ENCODE measurements at places on chromosomes 3 and 15. TPM values are rescaled to one million over a fixed set of nuclear protein-coding genes. Genes with fewer than 3 reads are reported as not detected.

- no peak overlapping the region for H3K27ac ChIP-seq
- H3K36me3 ChIP-seq, result peaks cover 4% of the 10 kb centered on the region
- H3K4me1 ChIP-seq, result no peaks in the 10 kb centered on the region
- H3K4me3 ChIP-seq, result no peak overlapping the region
- H3K27me3 ChIP-seq, result no peaks in the 10 kb centered on the region
Measured at GRCh38 chr15:84775867-84776449, 27.6 kb downstream of the ZNF592 start.

DNA sequence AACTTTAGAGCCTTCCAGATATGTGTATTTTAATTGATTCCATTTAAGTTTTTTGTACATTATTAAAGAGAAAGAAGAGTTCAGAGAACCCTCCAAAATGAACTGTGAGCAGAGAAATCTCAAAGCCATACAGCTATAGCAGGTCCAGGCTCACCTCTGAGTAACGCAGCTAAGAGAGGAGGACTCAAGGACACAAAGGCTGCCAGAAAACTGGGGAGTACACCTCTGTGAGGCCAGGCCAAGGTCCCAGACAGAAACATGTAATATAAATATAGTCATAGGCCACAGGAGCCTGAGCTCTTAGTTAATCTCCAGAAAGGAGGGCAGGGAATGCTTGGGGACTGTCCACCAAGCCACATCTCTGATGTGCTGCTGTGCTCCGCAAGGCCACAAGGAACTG is 66.5 kb downstream of the TMEM39A start:
- no peaks in the 10 kb centered on the region for H3K4me1 ChIP-seq
- no peaks in the 10 kb centered on the region for H3K27me3 ChIP-seq
- no peak overlapping the region for H3K27ac ChIP-seq
- no peak for DNase-seq
- H3K4me3 ChIP-seq, result no peak overlapping the region

- H3K36me3 ChIP-seq, result no peaks in the 10 kb centered on the region
- DNase-seq, result no peak
- no peak overlapping the region for H3K27ac ChIP-seq
- H3K27me3 ChIP-seq, result no peaks in the 10 kb centered on the region
Measured at GRCh38 chr15:55241891-55242290, 45.1 kb upstream of the RSL24D1 start.

- no peaks in the 10 kb centered on the region for H3K36me3 ChIP-seq
- no peak overlapping the region for H3K4me3 ChIP-seq
- H3K27ac ChIP-seq, result no peak overlapping the region
- H3K4me1 ChIP-seq, result peaks cover 58% of the 10 kb centered on the region
- H3K27me3 ChIP-seq, result no peaks in the 10 kb centered on the region
- DNase-seq, result no peak
Measured at GRCh38 chr3:126962756-126963155, 20.2 kb upstream of the PLXNA1 start.

GRCh38 chr3:144375088-144375487 is 403.5 kb downstream of the DIPK2A start:
- H3K27me3 ChIP-seq, result no peaks in the 10 kb centered on the region
- H3K27ac ChIP-seq, result no peak overlapping the region
- H3K4me3 ChIP-seq, result no peak overlapping the region
- no peaks in the 10 kb centered on the region for H3K36me3 ChIP-seq

DNA sequence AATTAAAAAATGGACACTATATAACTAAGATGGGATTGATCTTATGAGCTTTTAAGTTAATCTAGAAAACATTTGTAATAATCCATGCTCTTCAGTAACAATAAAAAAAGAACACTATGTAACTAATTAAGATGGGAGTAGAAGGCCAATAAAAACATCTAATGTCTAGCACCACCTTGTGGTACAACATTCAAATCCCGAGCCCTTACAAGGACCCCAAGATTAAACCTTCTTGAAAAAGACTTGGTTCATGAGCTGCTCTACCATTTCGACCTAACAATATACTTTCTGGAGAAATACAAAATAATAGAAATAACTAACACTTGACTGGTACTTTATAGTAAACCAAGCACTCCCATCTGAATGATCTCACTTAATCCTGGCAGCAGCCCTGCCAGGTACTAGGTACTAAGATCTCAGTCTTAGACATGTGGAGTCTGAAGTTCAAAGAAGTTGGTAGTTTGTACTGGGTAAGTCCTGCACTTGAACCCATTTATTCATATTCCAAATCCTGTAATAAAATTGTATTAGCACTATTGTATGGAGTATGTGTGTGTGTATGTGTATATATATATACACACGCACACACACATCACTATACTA is 21.8 kb downstream of the METTL6 start:
- H3K4me3 ChIP-seq, result no peak overlapping the region
- H3K4me1 ChIP-seq, result peaks cover 8% of the 10 kb centered on the region
- peaks cover 3% of the 10 kb centered on the region for H3K36me3 ChIP-seq
- H3K27ac ChIP-seq, result no peak overlapping the region

DNA sequence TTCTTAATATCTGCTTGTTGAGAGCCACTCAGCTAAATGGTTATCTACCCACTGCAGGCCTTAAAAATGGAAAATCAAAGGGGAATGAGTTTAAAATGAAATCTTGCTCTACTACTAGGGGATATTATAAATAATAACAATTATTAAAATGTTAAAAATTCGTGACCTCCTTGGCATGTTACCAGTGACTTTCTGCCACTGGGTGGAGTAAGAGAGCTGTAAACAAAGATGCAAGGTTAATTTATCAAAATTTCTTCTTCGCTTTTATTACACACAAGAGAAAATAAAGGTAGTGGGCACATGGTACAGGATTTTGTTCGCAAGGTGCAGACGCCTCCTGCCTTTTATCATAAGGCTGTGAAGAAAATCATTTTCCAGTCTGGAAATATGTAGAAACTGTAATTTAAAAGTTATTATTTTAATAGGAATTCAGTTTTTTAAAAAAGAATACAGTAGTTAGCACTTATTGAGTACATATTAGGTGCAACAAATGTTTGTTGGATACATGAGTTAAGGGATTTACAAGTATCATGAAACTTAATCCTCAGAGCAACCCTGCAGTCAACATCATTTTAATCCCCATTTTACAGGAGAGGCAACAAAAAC is 272.6 kb downstream of the SUCLG2 start:
- no peak for DNase-seq
- H3K36me3 ChIP-seq, result no peaks in the 10 kb centered on the region
- no peak overlapping the region for H3K4me3 ChIP-seq
- no peaks in the 10 kb centered on the region for H3K4me1 ChIP-seq

DNA sequence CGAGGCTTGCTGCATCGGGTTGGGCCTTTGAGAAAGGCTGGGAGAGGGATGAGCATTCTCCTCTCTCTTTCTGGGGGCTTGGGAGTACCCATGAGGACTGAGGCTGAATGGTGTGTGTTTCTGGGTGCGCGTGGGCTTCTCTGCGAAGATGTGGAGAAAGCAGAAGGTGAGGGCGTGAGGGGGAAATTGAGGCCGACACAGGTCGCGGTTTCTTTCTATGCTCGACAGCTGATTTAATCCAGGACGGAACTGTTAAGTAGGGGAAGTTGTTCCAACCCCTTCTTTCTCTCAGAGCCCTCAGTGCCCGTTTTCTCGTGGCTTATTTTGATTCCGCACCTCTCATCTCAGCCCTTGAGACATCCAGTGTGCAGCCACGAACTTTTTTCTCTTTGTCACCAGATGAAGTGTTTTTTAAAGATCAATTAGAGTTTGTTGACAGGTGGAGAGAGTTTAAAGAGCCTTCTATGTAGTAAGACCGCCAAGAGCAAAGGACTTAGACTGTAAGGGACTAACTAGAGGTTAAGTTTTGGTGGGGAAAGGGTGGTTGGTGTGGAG is 711 bp downstream of the STARD9 start:
- peaks cover 16% of the 10 kb centered on the region for H3K27me3 ChIP-seq
- H3K4me3 ChIP-seq, result peak overlapping the region; percentile 58

Gene GXYLT2
- total RNA-seq, result 2.9 TPM

Gene MKRN2OS
- total RNA-seq, result 6.2 TPM

Gene CLRN1
- not detected for total RNA-seq

Gene LIPC
- not detected for total RNA-seq

Gene C3orf52
- 7.5 TPM for total RNA-seq

Gene GPR27
- total RNA-seq, result not detected
